ENCODE measurements at places on chromosomes 7 and 10.
A peak's percentile ranks its signal among the peaks of the same experiment; 100 is the strongest.

- peak; percentile 78 for DNase-seq
Observed at GRCh38 chr7:28106321-28106829, 74.2 kb downstream of the JAZF1 start.

GRCh38 chr7:96982586-96982985 is 22.8 kb upstream of the DLX6 start:
- no peak for DNase-seq

- no peak for DNase-seq
Observed at GRCh38 chr7:17229228-17229627, 69.2 kb upstream of the AHR start.

GRCh38 chr7:125568799-125569198 is 639.2 kb upstream of the POT1 start:
- DNase-seq = no peak

DNA sequence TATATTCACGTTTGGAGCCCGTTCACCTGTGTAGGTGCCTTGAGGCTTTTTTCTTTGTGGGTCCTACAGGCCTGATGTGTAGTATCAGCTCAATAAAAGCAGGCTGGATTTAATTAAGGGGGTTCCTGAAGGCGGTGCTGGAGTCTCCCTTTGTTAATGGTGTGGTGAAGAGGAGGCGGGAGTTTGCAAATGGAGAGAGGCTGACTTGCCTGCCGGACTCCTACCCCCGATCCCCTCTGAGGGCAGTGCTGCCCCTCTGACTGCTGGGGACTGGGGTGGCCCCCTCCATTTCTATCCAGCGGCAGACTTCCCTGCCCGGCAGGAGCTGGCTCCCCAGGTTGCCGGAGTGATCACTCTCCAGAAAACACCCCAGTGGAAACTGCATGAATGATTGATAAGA is 45.1 kb downstream of the ZMIZ1 start:
- peak; percentile 50 for DNase-seq

DNA sequence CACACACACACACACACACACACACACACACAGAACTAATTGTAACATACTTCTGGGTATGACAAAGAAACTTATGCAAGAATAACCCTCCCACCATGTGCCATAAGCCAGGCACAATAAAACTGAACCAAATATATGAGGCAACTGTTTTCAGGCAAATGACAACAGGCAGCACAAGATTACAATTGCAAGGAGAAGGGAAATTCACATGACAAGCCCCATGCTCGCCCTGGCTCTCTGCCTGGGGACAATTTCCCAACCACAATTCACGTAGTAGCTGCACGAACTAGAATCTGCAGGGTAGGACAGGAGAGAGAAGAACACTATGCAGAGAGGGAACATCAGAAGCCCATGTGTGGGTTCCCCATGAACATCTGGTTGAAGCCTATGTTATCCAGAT is 143.3 kb downstream of the CALN1 start:
- DNase-seq = no peak

DNA sequence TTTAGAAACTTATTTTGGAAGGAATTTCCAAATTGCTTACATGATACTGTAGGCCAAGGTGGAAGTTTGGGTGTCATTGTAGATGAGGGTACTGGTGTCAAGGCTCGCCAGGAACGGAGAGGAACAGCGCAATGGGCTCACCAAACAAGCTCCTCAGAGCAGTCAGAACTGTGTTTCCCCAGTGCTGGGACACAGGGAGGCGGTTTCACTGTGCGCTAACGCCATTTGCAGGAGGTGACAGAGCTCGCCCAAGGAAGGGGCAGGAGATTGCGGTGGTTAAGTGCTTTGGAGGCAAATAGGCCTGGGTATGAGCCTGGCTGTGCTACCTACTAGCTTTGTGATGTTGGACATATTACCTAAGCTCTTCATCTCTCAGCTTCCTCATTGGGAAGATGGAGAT is 57.3 kb downstream of the HHEX start:
- DNase-seq = no peak

- DNase-seq = peak; percentile 70
Observed at GRCh38 chr10:17951868-17952371, at the start of gene SLC39A12. TSS of gene SLC39A12 (plus strand) at chr10:17951918. CDS start at chr10:17953277, 1,359 bp downstream.

DNA sequence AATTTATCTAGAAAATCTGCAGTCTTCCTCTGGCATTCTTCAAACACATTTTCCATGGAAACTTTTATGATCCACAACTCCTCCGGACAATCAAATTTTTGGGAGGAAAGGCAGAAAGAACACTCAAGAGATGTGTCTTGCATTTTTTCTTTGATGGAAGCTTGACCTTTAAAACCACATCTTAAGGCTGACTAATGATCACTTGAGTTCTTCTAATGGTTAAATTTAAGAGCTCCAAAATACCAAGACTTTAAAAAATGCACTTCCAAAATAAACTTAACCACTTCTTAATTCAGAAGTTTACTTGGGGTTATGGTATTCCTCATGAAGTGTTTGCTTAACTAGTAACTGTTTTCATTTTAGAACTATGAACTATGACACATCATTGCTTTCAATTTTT is 43.3 kb downstream of the ETV1 start:
- peak; percentile 68 for DNase-seq

DNA sequence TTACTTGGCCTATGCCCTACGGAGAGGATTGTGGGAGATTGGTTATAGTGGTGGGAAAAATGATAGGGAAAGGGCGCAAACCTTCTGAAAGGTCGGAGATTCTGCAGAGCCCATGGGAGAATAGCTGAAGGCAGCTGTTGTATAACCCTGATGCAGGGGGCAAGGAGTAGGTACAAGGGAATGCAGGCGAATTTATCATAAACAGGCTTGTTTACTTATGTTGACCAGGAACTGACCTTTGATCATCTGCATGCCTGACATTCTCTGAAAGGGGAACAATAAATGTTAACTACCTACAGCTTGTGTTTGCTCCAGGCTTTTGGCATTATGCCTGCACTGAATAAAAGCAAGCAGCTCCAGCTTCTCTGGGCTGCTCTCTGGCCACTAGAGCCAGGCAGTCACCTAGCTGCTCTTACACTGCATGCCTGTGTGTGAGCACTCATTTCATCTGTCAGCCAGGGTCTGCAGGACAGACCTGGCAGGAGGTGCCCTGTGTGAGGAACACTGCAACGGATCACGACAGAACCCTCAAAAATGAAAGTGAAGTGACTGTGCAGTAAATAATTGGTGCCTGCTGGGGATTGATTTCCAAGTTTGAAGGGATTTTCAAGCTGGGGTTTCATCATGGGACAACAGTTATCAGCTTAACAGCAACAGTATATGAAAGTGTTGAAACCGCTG is 31.1 kb upstream of the ABCA13 start:
- peak; percentile 35 for DNase-seq

DNA sequence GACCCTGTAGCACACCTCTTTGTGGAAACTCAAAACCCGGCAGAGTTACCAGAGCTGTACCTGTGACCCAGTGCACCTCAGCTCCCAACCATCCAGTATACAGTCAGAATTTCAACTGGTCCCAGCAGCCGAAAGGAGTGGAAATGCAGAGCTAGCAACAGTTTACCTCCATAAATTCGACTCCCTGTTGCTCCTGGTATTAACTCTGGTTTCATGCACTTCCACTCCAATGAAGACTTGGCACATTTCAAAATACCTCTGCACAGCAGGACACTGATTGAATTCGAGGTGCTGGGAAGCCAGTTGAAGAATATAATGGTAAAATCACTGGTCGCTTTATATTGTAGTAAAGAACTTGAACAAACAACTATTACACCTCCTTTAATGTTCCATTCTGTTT is 17.9 kb upstream of the TIAL1 start:
- no peak for DNase-seq

DNA sequence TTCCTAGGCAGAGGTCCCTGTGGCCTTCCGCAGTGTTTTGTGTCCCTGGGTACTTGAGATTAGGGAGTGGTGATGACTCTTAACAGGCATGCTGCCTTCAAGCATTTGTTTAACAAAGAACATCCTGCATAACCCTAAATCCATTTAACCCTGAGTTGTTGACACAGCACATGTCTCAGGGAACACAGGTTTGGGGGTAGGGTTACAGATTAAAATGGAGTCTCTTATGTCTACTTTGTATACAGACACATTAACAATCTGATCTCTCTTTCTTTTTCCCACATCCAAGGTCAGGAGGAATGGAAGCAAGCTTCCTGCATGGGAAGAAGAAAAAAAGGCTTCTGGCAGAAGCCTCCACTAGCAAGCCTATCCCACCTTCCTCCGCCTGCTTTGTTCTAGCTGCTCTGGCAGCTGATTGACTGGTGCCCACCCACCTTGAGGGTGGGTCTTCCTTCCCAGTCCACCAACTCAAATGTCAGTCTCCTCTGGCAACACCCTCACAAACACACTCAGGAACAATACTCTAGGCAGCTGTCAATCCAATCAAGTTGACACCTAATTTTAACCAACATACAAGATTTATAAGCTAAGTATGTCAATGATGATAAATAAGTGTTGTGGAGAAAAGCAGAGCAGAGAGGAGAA is 176.5 kb upstream of the CCZ1B start:
- DNase-seq = no peak

GRCh38 chr7:158778471-158778870 is 50.8 kb downstream of the ESYT2 start:
- DNase-seq = peak; percentile 51

- DNase-seq = no peak
Observed at GRCh38 chr7:28811008-28811407, 147.1 kb downstream of the TRIL start.

- no peak for DNase-seq
Observed at GRCh38 chr10:69473304-69473990, 22.2 kb downstream of the TSPAN15 start.

GRCh38 chr10:34543716-34544115 is 271.4 kb downstream of the PARD3 start:
- no peak for DNase-seq

- no peak for DNase-seq
Observed at GRCh38 chr10:87640043-87640442, 19.6 kb upstream of the PAPSS2 start.

DNA sequence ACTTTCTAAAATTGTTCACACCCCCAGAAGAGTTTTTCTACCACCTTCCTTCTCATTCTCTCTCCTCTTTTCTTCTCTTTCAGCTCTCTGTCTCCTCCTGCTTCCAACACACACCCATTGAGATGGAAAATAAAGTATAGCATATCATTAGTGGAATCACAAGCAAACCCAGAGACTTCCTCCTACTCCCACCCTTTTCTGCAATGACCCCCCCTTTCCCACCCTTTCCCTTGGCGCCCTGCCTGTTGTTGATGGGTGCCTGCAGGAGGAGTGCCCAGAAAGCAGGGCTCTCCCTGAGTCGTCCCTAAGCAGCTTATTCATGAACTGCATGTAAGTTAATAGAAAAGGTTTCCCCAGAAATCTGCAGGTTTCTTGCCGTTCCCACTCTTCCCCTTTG is 300.0 kb downstream of the PLXNA4 start:
- DNase-seq = no peak

GRCh38 chr10:114064151-114065048 is 20.7 kb downstream of the ADRB1 start:
- DNase-seq = no peak

GRCh38 chr7:27112955-27113949 is 10.8 kb upstream of the HOXA2 start:
- peak; percentile 86 for DNase-seq

GRCh38 chr10:130740915-130741750 is 570.4 kb downstream of the TCERG1L start:
- DNase-seq = no peak

DNA sequence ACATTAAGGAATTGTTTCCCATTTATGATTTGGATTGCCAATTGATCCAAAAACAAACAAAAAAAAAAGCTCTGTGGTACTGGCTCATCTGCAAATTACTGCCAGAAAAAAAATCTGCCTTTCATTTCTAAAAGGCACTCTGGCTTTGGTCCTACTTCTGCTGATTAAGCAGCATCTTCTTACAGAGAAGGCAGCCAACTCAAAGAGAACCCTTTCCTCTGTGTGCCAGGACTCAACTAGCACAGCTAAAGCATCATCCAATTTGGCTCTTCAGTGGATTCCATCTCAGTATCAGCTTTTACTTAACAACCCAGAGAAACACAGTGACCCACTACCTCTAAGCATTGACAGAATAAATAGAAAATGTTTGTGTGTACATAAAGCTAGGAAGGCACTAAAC is 80.6 kb downstream of the GSAP start:
- DNase-seq = no peak

DNA sequence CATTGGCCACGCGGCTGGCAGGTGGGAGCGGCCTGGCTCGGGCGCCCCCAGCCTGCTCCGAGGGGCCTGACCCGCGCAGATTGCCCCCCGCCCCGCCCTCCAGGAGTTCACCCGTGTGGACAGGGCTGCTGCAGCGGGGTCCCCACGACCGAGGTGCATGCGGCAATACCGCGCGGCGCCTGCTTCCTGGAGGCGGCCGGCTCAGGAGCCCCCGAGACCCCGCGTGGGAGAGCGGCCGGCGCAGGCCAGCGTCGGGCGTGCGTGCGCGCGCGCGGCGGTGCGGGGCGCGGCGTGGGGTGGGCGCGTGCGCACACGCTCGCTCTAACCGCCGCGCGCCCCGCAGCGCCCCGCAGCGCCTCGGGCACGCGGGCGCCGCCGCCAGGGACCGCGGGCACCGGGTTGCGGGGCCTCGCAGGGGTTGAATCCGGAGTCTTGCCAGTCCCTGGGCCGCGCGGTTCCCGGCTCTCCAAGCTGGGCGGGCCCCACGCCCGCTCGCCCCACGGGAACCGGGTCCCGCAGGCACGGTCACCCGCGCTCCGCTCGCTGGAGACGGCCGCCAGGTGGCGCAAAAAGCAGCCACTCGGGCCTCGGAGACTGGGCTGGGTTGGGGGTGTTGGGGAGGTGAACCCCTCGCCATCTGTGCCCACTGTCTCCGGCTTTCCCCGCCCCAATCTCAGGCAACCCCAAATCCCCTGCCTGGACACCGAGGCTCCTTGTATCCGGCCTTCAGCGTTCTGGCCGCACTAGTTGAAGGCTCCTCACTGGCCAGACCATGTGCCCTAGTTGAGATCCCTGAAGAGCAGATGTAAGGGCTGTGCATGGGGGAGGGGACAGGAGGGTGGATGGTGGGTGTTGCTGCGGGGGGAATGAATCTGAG is 1.3 kb upstream of the ACHE start:
- no peak for DNase-seq

DNA sequence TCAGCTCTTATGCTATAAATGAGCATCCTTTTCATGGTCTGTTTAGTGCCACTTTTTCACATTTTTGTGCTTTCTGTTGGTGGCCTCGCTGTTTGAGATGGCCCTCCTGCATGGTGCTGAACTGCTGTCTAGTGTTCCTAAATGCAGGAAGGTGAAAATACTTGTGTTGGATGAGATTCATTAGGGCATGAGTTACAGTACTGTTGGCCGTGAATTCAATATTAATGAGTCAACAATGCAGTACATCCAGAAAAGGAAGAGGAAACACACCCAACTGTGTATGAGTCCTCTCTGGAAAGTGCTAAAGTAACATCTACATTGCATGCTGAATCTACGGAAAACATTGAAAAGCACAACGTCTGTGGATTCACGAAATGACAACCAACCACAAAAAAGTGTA is 124.0 kb downstream of the HERPUD2 start:
- no peak for DNase-seq

GRCh38 chr7:135775230-135775629 is 26.6 kb upstream of the FAM180A start:
- no peak for DNase-seq

DNA sequence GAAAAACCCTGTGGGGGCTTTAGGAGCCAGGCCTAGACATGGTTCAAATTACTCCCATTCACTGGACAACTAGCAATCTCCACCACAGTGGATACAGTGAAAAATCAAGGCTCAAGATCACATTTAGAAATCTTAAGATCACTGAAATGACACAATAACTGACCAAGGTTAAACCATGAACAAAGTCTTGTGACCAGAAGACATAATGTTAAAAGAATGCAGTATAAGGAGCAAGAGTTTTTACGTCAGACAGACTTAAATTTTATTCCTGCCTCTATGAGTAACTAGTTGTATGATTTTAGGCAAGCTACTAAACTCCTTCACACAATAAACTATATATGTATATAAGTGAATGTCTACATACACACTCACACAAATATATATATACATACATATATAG is 68.5 kb downstream of the MICU1 start:
- peak; percentile 29 for DNase-seq

All from fibroblast of upper back skin (primary cell).